ENCODE measurements at places on chromosomes 2 and 18.

- DNase-seq, result no peak
Measured at GRCh38 chr2:11683476-11683875, 13.5 kb upstream of the NTSR2 start.

DNA sequence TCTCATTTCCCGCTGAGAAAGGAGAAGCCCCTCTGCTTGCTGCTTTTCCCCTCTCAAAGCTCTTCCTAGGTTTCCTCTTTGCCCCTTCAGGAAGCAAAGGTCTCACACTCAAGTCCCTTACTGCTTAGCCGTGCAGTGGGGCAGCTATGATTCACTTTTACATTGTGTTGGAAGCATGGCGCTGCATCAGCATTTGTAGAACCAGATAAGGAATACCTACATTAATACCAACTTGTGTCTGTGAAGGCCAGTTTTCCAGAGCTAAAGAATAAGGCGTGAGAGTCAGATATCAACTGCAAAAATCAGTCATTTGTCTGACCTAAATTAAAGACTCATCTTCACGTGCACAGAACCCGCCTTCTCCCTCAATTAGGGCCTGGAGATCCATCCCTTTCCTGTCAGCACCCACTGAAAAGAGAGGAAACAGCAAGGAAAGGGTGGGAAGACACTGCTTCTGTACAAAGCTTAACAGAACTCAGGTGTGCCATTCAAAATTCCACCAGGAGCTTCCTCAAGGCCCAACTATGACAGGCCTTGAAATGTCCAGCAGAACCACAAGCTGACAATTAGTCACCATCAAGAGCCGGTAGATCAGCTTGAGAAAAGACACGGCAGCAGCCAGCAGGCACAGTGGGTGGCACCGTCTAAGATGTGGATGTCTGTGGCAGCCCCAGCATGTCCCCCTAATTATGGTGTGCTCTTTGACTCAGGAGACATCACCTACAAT is 16.1 kb upstream of the XDH start:
- DNase-seq, result no peak

GRCh38 chr2:204363513-204363912 is 181.8 kb upstream of the PARD3B start:
- DNase-seq, result no peak

DNA sequence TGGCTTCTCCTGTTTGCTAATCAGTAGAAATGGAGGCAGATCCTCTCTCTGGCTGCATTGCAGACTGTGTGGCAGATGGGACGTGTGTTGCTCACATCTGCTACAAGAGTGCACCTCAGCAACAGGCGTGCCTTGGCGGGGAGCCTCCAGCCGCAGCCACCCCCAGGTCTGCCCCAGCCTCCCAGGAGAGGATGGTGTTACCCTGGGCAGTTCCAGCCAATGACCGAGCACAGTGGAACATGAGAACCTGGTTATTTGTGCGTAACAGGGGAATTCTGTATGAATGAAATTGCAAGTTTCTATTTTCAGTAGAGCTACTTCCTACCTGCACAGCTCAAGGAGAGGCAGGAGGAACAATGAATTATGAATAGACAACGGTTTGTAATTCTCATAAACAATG is 130.6 kb upstream of the CBLN2 start:
- no peak for DNase-seq

DNA sequence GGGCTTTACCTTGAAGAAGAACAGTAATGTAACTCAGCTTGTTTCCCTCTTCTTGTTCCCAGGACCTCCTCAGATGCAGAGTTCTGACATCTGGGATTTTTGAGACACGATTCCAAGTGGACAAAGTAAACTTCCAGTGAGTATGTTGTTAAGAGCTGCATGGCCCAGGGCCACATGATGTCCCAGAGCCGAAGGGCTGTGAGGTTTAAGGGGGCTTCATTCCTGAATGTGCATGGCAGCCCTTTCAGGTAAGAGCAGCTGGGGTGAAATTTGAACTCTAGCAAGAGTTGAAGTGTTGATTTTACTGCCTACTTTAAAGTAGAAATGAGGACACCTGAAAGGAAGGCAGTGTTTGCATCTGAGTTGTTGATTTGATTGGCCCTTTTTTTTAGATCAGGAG is 13.3 kb downstream of the CHMP1B start:
- DNase-seq, result no peak

GRCh38 chr2:65762068-65762467 is 329.7 kb upstream of the SPRED2 start:
- no peak for DNase-seq

DNA sequence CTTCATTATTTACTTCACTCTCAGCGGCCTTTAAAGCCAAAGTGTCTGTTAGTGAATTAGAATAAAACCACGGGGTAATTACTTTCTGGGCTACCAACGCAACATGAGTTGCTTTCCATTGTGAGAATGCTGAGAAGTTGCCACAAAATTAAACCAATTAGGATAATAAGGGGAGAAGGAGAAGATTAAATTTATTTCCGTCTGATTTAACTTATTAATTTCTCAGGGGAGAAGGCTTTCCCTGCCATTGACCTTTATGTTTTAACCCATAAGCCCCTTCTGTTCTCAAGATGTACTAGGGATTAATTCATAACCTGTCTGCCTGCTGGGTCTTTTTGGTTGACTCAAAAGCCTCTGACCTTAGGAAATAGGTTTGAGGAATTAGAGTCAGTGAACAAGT is 42.3 kb upstream of the IGFBP5 start:
- DNase-seq, result no peak

- DNase-seq, result no peak
Measured at GRCh38 chr2:206518997-206519396, 75.7 kb downstream of the ADAM23 start.

DNA sequence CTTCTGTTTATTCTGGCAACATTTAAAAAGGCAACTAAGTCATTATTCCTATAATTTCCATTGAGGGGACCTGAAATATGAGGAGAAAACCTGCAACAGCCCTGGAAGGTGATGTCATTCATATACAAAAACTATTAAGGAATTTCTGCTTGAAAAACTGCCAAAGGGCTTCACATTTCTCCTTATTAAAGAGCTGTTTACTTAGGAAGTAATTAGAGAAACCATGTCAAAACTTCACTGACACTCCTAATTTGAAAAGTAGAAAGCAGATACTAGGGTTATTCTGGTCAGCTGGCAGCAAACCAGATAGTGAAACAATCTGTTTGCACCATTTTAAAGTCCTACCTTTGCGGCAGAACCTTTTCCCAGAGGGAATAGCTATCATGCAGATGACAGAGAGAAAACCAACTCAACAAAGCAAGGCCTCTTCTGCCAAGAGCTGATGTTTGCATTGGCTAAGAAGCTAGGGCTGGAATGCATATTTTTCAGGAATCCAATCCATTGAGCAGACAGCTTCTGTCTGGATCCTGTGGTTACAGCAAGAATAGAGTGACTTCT is 592.2 kb upstream of the SYT4 start:
- no peak for DNase-seq

GRCh38 chr2:33497221-33497650 is 20.8 kb downstream of the RASGRP3 start:
- DNase-seq, result no peak

DNA sequence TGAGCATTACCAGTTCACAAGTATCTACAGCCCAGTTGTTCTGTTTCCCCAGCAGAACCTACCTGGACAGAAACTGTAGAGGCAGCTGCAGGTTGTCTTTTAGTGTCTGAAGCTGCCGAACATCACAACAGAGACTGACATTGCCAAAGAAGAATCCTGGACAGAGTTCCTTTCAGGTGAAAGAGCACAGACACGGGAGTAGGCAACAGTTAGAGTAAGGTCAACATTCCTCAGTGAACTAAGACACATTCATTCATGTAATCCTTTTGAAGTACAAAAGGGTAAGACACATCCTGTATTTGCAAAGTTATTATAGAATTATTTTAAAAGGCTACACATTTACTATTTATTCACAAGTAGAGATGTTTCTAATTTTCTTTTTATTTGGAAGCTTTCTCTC is 14.3 kb downstream of the NPC1 start:
- DNase-seq, result no peak

GRCh38 chr2:110979471-110980338 is 141.0 kb upstream of the BCL2L11 start:
- DNase-seq, result no peak

DNA sequence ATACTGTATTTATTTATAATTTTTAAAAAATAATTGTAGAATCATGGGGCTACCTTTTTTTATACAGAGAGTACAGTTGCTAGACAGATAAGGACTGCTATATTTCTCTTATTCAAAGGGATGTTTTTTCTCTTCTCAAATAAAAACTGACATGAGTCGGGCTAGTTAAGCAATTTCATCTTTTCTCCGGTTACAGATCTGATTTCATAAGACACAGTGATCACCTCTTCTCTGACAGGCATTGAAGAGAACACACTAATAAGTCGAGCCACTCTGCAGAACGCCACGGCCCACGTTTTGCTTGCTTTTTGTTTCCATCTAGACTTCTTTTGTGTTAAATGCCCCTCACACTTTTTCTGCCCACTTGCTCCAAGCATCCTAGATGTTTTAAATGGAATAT is 85.4 kb downstream of the HNRNPLL start:
- no peak for DNase-seq

GRCh38 chr18:24403076-24403475 is 5.5 kb upstream of the OSBPL1A start:
- no peak for DNase-seq

DNA sequence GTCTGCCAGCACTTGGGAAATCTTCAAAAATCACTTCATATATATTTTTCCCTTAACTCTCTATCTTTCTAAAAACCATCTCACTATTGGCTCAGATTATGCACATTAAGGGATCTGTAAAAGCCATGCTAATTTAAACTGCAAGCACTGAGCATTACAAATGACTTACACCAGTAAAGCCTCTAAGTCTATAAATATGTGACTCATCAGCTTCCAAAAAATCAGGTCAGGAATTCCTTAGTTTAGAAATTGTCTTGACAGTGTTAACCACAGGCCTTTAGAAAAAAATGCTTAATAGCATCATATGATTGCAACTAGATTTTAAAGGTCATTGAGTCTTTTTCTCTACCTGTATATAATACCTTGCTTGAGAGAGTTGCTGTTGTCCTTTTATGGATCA is 1113.6 kb upstream of the PIK3C3 start:
- no peak for DNase-seq

DNA sequence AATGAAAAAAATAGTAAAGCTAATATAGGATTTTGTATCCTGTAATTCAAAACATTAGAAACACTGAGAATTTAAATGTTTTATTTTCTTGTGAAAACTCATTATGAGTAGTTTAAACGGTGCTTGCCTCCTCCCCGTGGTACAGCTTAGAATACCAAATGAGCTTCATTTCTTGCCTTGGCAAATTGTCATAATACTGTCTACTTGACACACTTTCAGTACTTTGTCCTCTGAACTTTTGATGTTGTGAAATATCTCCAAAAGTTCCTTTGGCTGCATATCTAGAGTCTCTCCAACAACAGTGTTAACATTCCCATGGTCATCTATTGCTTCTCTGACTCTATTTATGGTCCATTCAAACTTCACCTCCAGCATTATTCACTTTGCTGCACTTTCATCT is 61.9 kb upstream of the EPB41L5 start:
- DNase-seq, result no peak

GRCh38 chr2:25845843-25846505 is 32.3 kb downstream of the ASXL2 start:
- no peak for DNase-seq

GRCh38 chr2:207960090-207960489 is 65.2 kb downstream of the PLEKHM3 start:
- DNase-seq, result no peak

DNA sequence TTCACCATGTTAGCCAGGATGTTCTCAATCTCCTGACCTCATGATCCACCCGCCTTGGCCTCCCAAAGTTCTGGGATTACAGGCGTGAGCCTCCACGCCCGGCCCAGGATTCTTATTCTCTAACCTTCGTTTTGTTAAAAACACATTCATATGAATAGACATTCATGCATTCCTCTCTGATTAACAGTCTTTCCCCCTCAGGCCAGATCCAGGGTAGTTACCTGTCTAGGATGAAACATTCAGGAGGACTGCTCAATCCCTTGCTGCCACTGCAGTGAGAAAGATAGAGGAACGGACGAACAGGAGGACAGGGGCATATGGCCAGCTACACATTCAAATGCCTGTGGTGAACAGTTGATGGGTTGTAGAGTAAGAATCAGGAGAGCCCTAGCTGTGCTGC is 39.6 kb upstream of the EPC2 start:
- no peak for DNase-seq

GRCh38 chr18:8615397-8616027 is 6.3 kb downstream of the RAB12 start:
- DNase-seq, result no peak

- no peak for DNase-seq
Measured at GRCh38 chr2:231397011-231397927, 1.8 kb downstream of the B3GNT7 start.

DNA sequence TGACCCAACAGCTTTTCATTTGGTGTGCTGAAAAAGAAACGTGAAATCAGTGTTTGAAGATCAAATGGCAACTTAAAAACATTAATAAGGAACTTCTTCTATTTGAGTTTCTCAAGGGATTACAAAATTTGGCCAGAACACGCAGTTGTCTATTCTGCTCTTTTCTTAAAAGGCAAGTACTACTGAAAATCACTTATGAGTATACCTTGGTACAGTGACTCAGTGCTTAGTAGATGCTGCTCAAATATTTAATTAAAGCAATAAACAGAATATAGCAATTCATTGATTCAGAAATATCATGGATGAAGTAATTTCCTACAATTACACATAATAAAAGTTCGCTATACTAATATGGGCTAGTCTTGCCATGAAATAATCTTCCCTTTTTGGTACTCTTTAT is 38.2 kb upstream of the MCM6 start:
- no peak for DNase-seq

DNA sequence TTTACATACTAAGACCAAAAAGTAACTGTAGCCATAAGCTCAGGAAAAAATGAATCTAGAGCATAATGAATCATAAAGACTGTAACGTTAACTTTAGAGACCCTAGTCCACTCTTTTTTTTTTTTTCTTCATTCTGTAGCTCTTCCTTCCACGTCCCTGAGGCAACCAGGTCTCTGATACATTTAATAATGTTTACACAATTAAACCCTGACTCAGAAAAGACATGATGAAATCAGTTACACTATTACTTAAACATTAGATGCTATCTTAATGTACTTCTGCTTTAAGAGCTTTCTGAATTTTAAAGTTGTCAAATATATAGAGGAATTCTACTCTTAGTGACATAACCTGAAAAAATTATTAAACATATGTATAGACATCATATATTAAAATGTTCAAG is 1121.5 kb upstream of the DDX18 start:
- DNase-seq, result no peak

DNA sequence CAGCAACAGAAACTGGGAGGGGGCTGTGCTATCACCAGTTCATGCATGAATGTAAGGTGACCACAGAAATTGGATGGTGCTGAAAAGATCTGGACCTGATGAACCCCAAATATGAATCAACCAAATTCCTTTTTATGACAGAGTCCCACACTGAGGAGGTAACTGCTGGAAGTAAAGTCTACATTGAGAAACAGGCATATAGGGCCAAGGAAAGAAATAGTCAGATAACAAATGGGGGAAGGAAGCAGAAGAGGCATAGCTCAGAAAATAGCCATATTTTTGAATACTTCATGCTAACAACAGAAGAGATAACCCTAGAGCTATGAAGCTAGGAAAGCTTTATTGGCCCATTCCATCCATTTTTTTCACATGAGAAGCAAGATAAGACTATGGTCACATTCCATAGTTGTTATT is 25.8 kb downstream of the ZC3H6 start:
- no peak for DNase-seq

GRCh38 chr18:76783786-76784484 is 38.4 kb upstream of the ZNF236 start:
- no peak for DNase-seq

Data from left lobe of liver (tissue), 2 donors.